Stimulated activated CD8-positive, alpha-beta memory T cell treated with anti-CD3 and anti-CD28 coated beads, Interleukin-4, amount 100 ng/mL, for 1 hour (primary cell): ENCODE measurements at places on chromosomes 1 and 21.

GRCh38 chr1:110639724-110640386, 33.7 kb upstream of the KCNA2 start:
- no peak for DNase-seq

DNA sequence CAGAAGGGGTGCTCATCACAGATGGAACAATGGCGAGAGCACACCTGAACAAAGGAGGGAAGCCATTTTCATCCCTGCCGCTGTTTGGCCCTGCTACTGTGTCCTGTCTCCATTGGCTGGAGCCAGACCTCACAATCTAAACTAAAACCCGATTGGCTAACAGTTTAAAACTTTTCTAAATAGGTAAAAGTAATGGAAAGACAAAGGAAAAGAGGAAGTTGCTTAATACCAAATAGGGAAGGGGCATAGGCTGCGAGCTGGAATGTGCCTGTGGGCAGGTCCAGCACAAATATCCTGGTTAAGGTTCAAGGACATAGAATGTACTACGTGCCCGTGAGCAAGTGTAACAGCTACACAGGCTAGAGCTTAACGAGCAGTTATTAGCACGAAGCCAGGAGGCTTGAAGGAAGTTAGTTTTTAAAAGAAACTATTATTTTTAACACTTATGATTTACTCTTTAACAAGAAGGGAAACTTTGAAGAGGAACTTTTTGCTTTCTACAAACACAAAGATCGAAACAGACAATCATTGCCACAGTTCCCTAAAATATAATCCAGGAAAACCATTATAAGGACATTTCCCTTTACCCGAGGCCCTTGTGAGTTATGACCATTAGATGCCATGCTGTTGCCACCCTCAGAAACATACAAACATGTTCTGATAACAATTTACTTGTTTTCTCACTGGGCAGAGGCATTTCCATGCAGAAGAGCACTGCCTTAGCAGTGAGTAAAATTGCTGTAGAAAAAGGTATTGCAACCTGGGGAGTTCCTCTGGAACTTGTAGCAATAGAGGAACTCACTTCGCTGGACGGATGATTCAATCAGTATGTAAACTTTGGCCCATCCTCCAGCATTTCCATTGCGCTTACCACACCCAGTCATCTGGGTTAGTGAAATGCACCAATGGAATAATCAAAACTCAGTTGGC, 4.8 kb upstream of the PTTG1IP start:
- no peak for DNase-seq

DNA sequence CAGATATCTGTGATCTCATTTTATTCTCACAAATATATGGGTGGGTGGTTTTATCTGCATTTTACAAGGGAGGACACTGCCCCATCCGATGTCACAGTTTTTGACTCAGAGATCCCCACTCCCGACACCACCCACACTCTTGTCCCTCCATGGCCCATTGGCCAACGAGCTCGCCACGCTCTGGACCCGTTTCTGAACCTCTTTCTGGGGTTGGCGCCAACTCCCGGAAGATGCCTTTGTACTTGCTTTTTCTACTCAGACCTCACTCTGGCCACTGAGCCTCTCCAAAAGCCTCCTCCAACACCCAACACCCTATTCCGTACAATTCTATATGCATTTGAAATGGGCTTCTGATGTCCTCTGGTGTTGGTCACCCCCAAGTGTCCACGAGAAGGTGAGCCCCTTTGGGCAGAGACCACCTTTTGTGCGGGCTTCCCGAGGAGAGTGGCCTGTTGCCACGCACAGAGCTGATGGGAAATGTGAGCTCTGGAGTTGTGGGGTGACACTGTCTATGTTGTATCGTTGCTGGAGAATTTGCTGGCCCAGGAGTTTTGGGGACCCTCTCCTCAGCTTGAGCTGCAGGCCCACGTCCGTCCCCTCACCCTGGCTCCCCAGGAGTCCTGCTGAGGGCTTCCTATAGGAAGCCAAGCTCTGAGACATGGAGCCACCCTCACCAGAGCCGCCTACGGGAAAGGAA, 366.9 kb upstream of the VAMP3 start:
- no peak for DNase-seq

DNA sequence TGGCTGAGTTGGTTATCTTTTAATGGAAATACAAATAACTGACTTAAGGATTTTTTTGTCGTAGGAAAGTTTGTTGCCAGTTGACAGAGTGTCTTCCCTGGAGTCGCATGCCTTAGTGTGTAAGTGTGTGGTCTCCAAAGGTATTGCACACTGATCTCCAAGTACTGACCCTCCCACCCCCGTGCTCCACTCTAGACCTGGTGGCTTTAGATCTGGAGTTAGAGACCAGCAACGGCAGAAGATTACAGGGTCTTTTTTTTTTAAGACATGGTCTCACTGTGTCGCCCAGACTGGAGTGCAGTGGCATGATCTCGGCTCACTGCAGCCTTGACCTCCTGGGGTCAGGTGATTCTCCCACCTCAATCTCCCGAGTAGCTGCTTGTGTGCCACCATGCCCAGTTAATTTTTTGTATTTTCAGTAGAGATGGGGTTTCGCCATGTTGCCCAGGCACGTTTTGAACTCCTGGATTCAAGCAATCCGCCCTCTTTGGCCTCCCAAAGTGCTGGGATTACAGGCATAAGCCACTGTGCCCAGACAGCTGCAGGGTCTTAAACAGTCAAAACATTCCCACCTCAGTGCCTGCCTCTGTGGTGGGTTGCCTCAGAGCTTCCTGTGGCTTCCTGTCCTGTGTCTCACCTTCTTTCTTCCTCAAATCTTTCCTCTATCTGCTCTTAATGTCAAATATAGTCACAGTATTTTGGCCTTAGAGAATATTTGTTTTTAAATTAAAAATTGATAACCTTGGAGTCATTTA, 6.9 kb downstream of the TRAPPC10 start:
- DNase-seq, result no peak

DNA sequence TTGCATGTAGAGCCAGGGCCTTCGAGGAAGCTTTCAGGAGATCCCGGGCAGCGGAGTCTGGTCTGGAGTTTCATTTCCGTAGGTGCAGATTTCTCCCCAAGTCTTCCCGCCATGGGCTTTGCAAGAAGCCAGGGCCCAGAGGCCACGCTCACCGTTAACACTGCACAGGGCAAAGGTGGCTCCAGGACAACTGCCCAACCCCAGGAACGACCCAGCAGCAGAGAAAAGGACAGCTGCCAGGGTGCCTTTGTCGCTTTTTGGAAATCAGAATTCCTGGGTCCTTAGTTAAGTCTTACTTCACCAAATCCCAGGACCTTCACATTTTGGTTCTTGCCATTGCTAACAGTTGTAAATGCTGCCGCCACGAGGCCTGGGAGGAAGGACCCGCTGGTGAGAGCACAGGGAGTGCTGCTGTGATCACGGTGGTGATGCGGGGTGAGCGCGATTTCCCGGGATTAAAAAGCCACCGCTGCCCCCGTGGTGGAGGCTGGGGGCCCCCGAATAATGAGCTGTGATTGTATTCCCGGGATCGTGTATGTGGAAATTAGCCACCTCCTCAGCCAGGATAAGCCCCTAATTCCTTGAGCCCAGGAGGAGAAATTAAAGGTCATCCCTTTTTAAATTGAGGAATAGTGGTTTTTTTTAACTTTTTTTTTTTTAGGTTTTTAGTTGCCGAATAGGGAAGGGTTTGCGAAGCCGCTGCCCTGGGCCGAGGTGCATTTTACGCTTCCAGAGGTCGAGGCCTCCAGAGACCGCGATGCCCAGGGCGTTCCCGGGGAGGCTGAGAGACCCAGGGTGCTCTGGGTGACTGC, 8.2 kb downstream of the SIM2 start:
- DNase-seq, result no peak

DNA sequence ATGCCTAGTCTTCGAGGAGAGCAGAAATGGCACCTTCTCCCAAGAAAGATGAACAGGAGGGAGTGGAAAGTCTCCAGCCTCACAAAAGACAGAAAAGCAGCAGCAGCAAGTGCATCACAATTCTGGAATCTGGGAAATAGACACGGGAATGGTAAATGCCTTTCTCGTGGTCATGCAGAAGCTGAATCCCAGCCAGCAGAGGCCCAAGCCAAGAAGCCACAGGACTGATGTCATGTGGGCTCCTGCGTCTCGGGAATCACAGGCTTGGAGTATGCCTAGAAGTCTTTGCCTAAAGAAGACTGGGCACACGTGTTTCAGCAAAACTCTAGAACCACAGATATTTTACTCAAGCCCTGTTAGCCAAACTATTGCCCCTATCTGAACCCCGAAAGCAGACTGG, 260.3 kb upstream of the PLD5 start:
- no peak for DNase-seq

GRCh38 chr1:156217871-156218270, 5.1 kb downstream of the PMF1 start:
- no peak for DNase-seq
